Stimulated activated CD8-positive, alpha-beta memory T cell treated with anti-CD3 and anti-CD28 coated beads, Interleukin-4, amount 100 ng/mL, for 24 hours (primary cell): ENCODE measurements at places on chromosomes 16 and 17.
A peak's percentile ranks its signal among the peaks of the same experiment; 100 is the strongest.

DNA sequence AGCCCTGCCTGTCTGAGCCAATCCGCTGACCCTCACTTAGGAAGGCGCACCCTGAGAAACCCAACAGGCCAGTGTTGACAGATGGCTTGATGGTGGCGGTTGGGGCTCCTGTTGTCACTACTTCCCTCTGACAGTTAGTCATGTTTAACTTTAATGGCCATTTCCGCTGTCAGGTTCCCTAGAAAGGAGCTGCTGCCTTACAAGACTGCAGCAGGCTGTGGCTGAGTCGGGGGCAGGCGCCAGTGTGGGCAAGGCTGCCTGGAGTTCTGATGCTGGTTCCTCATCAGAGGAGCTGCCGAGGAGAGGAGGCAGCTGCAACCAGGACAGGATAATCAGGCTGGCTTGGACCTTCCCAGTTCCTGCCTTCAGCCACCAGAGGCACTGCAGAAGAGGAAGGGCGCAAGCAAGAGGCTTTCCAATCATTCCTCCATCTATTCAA, 223.2 kb upstream of the DYNLRB2 start:
- DNase-seq, result no peak

DNA sequence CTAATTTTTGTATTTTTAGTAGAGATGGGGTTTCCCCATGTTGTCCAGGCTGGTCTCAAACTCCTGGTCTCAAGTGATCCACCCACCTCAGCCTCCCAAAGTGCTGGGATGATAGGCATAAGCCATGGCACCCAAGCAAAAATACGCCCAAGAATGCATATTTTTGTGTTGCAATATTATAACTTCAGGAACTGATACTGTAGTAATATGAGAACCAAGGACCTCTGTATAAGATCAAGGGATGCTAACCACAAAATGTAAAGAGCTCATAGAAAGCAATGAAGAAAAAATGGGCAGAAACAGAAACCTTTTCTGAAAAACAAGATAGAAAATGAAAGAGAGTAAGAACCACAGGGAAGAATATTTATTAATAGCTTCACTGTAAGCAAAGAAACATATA, 183.6 kb upstream of the RPL38 start:
- no peak for DNase-seq

DNA sequence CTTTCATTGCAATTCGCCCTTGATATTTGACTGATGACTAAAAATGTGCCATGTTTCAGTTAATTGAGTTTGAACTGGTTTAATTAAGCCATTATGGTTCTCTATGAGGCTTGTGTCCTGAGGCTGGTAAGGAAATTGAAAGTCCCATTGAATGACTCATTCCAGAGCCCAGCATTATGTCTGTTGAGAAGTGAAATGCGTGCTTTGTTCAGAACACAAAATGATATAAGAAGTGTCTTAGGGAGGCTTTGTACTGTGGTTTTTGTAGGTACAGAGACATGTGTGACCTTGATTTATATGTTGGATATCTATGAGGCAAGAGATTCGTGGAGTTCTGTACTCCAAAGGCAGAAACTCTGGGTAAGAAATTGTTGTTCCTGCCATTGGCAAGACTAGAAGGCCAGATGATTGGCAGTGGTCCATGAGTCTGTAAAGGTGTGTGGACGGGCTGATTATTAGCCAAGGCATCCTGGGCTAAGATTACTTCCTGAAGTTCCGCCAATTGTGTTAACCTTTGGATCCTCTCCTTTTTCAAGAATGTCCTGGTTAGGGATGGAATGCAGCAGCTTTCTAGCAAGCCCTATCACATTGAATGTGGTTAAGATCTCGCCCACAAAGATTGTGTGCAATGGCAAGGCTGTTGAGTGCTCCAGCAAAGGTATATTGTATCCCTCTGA, 103.7 kb downstream of the NPIPB5 start:
- no peak for DNase-seq

GRCh38 chr16:70402916-70403659, 35.8 kb downstream of the ST3GAL2 start:
- DNase-seq, result no peak

GRCh38 chr17:38867179-38867967, 2.5 kb upstream of the LASP1 start:
- peak; percentile 56 for DNase-seq
